ENCODE measurements at places on chromosomes 5 and 9.

DNA sequence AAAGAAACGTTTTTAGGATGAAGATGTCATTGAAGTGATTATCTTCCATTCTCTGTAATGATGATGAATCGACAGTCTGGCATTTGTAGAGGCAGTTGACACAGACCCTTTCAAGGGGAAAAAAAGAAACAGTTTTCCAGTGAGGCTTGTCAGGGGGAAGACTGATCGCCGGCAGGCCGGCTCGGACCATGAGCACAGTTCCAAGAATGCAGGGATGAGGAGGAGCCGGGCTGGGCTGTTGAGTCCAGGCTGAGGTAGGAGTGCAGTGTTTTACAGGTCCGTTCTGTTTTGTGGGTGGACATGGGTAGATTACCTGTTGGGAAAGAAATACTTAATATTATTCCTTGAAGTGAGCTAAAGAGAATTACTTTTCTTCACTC lies 194.6 kb downstream of the AOPEP start:
- peak; percentile 70 for DNase-seq

GRCh38 chr9:28853477-28853876 lies 1280.2 kb upstream of the C9orf72 start:
- no peak for DNase-seq

GRCh38 chr5:159775890-159776289 lies 140.4 kb upstream of the ADRA1B start:
- no peak for DNase-seq

- DNase-seq: no peak
Observed at GRCh38 chr5:163670036-163670435, 164.6 kb downstream of the MAT2B start.

DNA sequence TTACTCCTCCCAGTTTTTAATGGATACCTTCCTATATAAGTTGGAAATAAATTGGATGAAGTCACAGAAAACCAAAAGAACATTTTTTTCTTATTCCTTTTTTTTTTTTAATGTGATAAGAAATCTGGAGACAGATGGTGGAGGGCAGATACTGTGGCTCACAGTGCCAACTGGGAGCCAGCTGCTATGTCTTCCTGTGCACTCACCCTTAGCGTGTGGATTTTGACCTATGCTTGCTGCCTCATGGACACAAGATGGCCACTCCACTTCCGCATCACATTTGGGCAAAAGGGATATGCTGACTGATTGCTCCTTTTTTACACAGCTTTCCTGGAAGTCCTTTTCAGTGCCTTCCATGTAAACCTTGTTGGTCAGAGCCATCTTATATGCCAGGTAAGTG lies 342.6 kb downstream of the MAN2A1 start:
- no peak for DNase-seq

- DNase-seq: no peak
Observed at GRCh38 chr9:69861011-69861410, 40.4 kb downstream of the CFAP95 start.

DNA sequence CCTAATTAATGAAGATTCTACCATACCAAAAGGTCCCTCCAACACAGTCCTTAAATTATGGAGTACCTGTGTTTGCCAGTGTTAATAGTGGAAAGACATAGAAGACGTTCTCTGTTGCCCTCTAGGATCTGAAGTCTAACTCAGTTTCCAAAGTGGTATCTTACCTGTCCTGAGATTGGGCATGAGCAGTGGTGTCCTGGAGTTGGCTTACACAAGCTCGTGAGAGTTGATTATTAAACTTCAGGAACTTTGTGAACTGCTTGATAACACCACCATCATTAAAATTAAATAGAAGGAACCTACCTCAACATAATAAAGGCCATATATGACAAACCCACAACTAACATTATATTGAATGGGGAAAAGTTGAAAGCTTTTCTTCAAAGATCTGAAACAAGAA lies 60.9 kb upstream of the SMARCA2 start:
- no peak for DNase-seq

DNA sequence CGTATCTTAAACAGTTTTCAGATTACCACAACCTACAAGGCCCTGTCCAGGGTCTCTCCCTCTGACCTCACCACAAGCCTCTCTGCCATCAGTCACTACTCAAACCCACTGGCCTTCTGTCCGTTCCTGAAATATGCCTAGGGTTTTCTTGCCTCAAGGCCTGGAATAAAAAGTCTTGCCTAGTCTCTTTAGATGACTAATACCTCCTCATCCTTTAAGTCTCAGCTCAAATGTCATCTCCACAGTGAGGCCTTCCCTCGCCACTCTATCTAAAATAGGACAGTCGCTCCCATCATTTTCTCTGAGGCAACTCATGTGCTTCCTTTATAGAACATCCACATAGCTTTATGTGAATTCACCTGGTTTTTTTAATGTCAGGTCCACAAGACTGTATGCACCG lies 5.2 kb downstream of the DENND1A start:
- DNase-seq: no peak

GRCh38 chr5:26940994-26941393 lies 97.4 kb downstream of the CDH9 start:
- DNase-seq: no peak

DNA sequence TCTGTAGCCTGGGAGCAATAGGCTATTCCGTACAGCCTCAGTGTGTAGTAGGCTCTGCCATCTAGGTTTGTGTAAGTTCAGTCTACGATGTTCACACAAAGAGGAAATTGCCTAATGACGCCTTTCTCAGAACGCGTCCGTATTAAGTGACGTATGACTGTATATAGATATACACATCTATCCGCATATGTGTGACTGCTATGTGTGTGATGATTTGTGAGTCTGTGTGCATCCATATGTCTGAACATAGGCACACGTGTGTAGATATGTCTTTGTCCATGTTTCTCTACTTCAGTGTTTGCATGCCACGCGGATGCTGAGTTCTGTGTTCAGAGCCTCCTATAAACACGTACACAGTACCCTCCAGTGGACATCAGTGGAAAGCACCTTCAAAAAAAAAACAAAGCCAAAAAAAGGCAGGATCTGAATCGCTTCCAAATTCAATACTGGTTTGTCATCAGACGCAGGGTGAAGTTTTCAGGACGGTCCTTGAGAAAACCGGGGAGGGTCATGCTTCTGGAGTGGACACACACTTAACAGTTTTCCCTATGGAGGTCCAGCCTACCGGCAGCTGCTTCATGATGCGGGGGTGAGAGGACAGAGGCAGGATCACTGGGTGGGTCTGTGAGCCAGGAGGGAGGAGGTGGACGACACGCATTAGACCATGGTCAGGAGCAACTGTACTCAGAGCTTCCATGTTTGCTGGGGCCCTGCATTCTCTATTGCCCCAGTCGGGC lies 29.5 kb upstream of the ALDH1B1 start:
- peak; percentile 77 for DNase-seq

All from hepatic stellate cell (primary cell).